ENCODE measurements at places on chromosomes 2 and 18.

DNA sequence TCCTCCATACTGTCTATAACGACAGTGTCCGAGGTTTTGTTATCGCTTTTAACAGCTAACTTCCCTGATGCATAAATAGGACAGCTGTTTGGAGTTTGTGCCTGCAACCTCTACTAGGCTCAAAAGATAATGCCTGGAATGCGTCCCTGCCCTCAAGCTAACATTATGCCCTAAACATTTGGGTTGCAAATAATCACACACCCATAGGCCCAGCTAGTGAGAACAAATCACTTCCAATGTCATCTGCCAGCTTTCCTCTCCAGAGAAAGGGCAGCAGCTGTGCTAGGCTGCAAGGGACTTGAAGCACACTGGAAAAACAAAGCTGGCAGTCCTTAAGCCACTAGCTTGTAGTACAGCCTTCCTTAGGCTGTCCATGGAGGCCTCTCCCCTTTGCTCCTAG is 201.8 kb upstream of the LYPD1 start:
- no peak for DNase-seq

DNA sequence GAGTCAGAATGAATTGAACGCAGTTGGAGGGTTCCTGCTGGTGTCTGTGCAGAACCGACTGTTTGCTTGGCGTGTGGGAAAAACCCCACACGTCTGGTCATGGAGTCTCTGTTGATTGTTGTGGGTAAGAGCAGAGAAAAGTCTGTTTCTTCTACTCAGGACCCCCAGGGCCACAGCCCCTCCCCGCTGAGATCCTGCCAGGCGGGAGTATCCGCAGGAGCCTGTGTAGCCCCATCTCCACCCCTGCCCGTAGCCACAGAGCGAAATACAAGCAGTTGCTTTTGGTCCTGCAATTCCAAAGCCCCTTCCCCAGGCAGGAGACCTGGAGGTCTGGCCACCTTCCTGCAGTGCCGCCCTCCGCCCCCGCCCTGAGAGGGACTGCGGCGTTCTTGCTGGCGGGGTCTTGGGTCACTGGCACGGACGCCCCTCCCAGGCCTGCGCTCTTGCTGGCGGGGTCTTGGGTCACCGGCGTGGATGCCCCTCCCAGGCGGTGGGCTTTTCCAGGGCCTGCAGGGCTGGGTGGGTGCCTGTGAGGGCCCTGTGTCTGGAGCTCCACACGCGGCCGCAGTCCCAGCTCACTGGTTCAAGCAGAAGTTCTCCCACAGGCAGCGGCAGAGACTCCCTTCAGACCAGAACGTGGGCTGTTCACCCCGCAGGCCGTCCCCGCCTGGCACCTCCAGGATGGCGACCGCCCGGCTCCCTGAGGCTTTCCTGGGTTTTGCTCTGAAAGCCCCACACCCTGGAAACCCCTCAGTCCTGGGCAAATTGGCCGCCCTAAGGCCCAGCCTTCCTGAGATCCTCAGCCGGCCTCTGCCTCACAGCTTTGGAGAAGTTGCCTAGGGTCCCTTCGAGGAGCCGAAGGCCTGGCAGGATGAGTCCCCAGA is 76.0 kb upstream of the CTDP1 start:
- DNase-seq, result no peak

GRCh38 chr2:85662899-85663593 is 5.0 kb downstream of the SFTPB start:
- no peak for DNase-seq

GRCh38 chr18:57768537-57769326 is 34.4 kb downstream of the ATP8B1 start:
- DNase-seq, result no peak

- DNase-seq, result no peak
Measured at GRCh38 chr2:162545254-162545653, 201.3 kb downstream of the GCA start.

- DNase-seq, result no peak
Measured at GRCh38 chr18:34039611-34040010, 185.1 kb downstream of the NOL4 start.

DNA sequence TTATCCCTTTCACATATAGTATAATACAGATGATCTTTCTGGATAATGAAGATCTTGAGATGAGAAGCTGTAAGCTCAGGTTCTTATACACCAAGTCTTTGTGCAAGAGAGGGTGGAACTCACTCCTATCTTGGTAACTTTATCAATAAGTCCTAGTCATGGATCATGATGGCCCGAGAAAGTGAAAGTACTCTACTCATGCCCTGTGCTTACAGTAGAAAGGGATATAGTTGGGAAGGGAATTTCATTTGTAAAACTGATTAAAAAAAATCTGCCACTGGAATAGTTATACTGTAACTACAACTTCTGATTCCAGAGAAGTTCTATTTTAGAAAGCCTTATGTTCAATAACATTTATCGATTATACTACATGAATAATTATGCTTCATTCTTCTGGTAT is 51.8 kb downstream of the MYO3B start:
- no peak for DNase-seq

DNA sequence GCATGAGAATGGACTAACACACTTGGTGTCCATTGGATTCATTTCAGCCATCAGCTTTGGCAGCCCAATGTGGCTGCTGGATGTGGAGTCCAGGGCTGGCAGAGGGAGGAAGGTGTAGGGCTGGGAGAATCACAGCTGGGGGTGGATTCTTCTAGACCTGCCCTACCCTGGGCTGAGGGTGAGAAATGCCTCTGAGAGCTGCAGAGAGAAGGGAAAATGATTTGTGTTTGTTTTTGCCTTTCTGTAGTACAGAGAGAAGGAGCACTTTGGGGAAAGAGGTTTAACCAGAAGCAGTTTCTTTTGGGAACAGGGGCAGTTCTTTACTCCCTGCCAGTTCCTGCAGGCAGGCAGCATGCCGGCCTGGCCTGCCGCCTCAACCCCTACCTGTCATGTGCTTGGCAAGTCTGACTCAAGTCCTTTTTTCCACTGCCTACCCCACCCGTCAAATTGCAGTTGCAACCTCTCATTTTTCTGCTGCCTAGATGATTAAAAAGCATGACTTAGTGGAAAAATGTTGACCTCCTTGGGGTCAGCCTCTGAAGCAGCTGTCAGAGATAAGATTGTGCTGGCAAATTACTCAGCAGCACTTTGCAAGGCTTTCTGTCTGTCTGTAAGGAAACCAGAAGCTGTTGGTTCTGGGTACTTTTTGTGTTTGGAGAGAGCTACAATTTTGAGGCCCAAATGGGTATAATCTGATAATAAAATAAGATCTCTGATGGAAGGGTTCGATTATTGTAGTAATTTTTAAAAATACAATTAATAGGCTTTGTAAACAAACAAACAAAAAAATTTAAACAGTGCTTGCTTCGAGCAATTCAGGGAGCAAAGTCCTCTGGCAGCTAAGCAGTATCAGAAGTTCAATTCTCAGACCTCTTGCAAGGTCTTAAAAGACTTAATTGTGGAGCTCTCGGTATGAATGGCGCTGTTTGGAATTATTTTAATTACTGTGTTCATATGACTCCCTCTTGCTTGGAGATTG is 21.7 kb downstream of the LBH start:
- DNase-seq, result no peak

- DNase-seq, result no peak
Measured at GRCh38 chr2:235050980-235051351, 99.1 kb downstream of the SH3BP4 start.

DNA sequence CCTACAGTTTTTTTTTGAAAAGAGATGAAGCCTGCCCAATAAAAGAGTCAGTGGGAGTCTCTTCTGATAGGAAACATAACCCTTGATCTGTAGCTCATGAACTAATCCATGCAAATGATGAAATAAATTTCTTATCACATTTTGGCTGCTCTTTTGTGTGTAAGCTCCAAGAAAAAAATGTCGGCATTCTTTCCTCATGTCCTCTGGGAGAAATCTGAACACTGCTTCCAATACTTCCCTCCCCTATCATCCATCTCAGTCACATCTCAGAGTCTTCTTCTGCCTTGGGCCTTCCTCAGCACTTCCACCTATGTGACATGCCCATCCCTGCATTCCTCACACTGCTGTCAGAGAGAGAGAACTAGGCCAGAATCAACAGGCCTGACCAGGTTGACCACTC is 395.7 kb upstream of the ST6GAL2 start:
- no peak for DNase-seq

All from effector memory CD8-positive, alpha-beta T cell (primary cell).